Sigmoid colon (tissue), 7 donors: ENCODE measurements at places on chromosomes 4 and X.

DNA sequence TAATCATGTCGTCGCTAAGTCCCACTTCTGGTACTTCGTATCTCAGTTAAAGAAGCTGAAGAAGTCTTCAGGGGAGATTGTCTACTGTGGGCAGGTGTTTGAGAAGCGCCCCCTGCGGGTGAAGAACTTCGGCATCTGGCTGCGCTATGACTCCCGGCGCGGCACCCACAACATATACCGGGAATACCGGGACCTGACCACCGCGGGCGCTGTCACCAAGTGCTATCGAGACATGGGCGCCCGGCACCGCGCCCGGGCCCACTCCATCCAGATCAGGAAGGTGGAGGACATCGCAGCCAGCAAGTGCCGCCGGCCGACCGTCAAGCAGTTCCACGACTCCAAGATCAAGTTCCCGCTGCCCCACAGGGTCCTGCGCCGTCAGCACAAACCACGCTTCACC lies 11.3 kb downstream of the PNCK start:
- DNase-seq: peak; percentile 71

- no peak for DNase-seq
These were observed 183.5 kb upstream of the C1QTNF7 start for GRCh38 chr4:15244354-15244753.

- DNase-seq: no peak
These were observed 15.1 kb downstream of the LRPAP1 start for GRCh38 chr4:3516836-3517730.

DNA sequence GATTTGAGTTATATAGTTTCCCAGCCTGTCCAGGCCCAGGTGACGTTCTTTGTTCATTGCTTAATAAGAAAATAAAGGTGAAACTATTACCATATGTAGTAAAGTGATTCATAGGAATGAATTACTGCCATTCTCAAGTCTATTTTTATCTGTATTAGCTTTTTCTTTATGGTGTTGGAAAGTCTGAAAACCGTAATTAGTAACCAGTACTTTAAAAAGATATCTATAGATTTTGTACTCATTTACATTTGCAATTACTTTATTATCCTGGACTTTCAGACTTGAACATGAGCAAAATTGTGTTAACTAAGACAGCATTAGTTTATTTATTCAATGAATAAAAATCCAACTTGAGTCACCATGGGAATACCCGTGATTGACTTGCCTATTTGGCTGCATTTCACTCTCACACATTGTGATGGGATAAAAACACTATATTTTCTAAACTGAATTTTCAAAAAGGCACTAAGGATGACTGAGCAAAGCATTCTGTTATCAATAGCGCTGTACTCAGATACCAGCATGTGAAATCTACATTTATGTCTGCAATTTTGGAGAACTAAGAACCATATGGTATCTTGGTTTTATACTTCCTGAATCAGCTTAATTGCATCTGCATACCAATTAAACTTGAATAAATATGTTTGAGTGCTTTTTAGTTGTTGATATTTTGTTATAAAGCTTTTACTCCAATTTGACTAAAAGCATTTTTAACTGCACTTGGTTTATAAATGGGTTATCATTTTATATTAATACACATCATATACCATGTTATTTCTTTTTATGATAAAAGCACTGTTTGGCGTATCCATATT lies 154.6 kb downstream of the CCSER1 start:
- no peak for DNase-seq

- no peak for DNase-seq
These were observed 14.9 kb upstream of the ZCCHC4 start for GRCh38 chr4:25297528-25298242.

- DNase-seq: no peak
These were observed 349.1 kb downstream of the ANK2 start for GRCh38 chr4:113398441-113399143.

DNA sequence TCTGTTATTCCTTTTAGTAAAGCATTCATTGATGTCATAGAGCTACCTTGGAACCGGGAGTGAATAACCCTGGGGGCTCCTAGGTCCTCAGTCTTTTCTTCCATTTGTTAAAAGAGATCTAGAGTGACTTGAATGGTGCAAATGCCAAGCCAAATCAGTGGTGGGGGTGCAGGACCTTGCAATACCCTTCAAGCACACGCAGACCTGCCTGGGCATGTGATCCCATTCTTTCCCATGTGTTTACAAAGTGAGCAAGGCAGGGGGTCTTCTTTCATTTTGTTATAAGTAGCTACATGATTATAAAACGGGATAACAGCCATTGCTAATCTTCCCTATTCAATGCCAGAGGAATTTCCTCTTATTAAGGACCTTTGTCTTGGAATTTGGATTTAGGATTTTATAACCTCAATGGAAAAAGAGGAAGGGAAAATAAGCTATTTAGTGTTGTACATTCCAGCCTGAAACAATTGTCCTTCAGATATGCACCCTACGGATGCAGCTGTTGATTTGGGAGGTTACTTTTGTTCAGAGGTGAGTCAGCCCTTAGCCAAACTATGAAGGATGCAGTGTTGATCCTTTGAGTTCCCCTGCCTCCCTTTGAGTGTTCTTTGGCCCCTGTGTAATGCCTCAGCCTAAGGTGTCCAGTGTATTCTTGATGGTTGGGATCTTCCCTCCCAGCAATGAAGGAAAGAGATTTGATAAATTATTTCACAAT lies 623.8 kb upstream of the HTR2C start:
- DNase-seq: no peak

GRCh38 chrX:103782640-103783039 lies 6.0 kb downstream of the PLP1 start:
- DNase-seq: no peak

- DNase-seq: no peak
These were observed 71.3 kb upstream of the PDHA1 start for GRCh38 chrX:19272452-19272851.

DNA sequence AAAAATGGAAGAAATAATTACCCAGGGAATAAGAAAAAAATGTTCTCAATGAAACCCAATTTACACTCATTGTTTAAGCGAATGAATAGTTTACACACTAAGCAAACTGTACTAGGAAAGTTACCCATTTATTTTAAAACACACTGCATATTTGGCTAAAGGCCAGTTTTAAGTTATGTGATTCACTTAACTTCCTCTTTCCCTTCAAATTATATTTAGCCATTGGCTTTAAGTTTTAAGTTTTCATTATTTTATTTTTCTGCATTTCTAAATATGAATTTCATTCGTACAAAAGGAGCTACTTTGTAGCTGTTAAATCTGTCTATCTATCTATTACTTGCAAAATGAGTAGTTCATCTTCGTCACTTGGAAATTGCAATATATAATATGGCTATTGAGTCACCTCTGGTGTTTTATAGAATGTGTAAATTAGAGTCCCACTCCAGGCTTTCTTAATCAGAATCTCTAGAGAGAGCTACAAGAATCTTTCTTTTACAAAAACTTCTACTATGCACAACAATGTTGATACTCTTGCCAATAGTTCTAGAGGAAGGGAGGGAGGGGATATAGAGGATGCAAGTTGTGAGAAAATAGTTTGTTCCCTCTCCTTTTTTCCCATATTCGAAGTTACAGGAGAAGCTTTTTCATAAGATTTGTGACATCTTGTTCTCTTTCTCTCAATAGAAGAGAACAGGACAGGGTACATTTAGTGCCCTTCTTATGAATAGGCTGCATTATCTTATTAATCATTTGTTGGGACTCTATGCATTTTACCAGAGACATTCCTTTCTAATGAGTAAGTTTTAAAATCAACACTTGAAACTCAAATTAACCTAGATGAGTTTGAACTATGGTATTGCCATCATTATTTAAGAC lies 41.8 kb downstream of the SULT1B1 start:
- no peak for DNase-seq

DNA sequence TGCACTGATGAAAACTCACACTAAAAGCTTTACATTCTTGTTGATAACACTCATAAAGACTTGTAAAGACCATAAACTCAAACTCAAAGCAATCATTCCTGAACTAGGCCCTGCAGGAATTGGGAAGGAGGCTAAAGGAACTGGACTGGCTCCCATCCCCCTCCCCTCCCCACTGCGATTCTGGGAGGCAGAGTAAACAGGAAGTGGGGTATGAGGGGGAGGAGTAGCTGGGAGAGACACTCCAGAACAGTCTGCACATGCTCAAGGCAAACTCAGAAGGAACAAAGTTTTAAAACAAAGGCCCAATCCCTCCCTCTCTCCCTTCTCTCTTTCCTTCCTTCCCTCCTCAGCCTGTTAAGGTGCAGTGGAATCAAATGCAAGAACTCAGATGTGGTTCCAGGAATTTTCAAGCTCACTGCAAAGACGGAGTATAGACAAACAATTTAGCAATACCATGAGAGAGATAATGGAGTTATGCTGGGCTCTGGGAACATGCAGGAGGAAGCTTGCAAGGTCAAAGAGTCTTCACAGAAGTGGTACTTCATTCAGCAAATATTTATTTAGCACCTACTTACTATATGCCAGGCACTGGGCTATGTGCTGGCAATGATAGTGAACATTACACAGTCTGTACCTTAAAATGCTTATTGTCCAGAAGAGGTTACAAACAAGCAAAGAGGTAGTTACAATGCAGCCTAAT lies 15.9 kb downstream of the MID1IP1 start:
- DNase-seq: peak; percentile 73

GRCh38 chr4:5884796-5885195 lies 8.1 kb downstream of the CRMP1 start:
- DNase-seq: no peak

- no peak for DNase-seq
These were observed 162.7 kb upstream of the MBNL3 start for GRCh38 chrX:132651421-132652086.

- no peak for DNase-seq
These were observed 20.1 kb downstream of the HPRT1 start for GRCh38 chrX:134480061-134480460.

DNA sequence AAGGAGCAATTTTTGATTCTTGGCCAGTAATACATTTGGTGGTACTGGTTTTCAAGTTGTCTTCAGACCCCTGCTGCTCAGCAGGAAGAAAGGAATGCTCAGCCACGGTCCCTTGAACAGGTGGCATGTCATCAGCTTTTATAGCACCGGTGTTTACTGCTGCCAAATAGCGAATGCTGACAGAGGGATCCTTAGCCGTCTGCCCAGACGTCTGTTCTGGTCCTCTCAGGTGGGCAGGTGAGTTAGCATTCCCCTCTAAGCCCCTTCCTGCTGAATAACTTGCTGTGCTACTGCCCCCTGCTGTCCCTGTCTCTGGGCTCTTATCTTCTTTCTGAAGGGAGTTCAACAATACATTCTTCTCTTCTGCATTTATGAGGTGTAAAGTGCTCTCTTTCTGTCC lies 28.4 kb downstream of the BOD1L1 start:
- no peak for DNase-seq

DNA sequence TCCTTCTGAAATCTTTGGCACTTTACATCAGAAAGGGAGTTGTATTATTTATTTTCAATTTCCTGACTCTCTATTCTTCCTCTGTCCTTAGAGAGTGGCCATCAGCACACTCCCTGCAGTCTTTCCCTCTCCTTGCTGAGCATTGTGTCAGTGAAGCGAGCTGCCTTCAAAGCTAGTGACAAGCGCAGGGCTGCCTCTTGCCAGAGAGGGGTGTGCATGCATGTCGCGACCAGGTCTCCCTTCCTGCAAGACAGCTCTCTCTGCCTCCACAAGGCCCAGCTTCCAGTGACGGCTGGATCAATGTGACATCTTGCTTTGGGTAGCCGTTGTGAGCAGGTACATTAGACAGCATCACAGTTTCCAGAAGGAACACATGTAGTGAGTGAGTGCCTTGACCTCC lies 810.9 kb upstream of the TENM3 start:
- no peak for DNase-seq

DNA sequence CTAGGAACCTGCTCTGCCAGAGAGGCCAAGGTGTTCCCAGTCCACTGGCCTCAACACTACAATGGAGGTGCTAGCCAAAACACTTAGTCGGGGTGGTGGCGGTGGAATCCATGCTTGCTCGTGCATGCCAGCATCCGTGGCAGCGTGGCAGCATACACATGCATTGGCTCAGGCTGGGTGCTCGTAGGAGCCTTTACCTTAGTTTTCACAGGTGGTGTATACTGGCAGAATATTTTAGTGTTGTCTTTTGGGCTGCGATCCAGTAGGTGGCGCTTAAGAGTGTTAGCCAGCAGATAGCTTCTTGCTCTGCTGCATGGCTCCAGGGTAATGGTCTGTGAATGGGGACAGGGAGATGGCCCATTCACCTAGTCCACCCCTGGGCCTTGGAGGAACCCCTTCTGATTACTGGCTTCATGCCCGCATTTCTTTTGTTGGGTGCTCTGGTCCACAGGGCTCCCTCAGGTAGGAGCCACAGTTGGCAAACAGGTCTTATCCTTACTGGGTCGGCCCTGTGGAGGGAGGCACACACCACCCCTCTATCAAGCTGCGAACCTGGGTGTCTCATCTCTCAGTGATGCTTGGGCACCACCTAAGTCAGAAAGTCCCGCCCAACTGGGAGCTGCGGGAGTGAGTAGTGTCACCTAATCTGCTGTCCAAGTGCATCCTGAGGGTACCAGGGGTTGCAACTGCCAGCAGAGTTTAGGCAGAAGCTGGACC lies 40.0 kb downstream of the RIPPLY1 start:
- no peak for DNase-seq

GRCh38 chr4:181982856-181983255 lies 260.3 kb upstream of the TENM3 start:
- no peak for DNase-seq

- DNase-seq: no peak
These were observed 108.3 kb upstream of the CAMK2D start for GRCh38 chr4:113869743-113870375.

GRCh38 chr4:180164799-180165198 lies 2078.4 kb upstream of the TENM3 start:
- no peak for DNase-seq

DNA sequence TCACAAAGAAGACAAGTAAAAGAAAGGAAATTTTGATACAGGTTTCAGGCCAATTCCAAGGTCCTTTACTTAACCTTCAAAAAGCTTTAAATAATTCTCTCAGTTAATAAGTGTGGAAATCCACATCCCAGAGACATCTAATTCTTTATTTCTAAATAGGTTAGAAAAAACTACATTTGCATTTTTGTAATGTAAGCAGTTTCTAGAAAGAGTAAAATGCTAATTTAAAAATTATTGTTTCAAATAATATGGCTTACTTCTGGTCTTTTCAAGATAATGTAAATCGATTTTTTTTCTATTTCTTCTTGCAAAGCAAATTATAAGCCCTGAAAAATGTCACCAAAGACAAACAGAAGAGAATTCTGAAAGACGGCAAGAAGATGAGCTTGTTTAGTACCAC lies 180.4 kb upstream of the HHIP start:
- no peak for DNase-seq

- no peak for DNase-seq
These were observed 69.7 kb downstream of the PPP3CA start for GRCh38 chr4:101277671-101278070.

DNA sequence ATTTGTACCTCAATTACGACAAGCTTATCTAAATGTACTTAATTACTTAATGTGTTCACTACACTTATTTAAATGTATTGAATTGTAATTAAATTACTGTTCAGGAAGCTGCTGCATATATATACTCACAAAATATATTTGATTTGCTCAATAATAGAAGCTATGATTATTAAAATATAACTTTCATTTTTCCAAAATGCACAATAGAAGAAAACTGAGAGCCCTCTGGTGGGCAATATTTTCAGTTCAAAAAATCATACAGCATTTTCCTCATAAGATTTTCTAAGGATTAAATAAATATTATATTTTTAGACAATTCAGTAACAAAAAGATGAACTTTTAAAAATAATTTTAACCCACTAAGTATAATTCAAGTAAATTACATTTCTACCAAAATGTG lies 217.3 kb downstream of the DKK2 start:
- DNase-seq: no peak

- DNase-seq: no peak
These were observed 243.9 kb upstream of the GYPA start for GRCh38 chr4:144384408-144384807.

GRCh38 chr4:80878218-80878617 lies 152.3 kb upstream of the BMP3 start:
- DNase-seq: no peak
